Substantia nigra (tissue), 51 donors: ENCODE measurements at places on chromosomes 2 and 18.

GRCh38 chr18:25979369-25980040, 110.9 kb downstream of the SS18 start:
- DNase-seq, result no peak

DNA sequence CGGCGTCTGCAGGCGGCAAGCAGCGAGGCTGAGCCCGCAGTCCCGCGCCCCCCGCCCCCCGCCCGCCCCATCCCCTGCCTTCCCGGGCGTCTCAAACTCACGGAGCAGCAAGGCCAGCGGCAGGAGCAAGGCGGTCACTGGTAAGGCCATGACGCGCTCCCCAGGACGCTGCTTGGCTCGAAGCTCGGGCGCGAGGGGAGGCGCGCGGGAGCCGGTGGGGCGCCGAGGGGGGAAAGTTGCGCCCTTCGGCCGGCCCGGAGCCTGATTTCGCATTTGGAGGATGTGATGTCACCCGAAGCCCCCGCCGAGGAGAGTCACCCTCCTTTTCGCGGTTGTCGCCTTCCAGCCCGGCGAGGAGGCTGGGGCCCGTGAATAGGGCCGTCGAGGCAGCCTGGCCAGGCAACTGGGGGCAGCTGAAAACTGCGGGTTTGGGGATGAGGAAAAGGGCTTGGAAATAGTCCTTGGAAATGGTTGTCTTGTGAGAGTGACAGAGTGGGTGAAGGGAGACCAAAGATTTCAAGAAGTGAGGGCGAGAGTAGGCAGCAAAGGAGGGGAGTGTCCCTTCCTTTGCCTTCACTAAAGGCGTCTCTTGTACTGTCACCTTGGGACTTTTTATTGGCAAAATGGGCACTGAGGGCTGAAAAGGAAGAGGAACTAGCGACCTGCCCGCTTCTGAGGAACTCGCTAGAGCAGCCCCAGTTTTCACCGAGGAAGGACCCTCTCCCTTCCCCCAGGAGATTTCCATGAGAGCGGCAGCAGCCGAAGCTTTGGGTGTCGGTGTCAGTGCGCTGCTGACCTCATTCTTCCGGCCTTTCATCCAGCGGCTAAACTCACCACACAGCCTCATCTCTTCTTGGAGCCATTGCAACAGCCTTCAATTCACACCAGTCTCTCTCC, at the start of gene CD8A:
CD8A (minus strand) TSS at position 238 of the 897 bp plus-strand sequence; CDS start at position 150, 88 bp downstream.
- DNase-seq, result no peak

GRCh38 chr2:63853527-63854310, 12.0 kb downstream of the UGP2 start:
- no peak for DNase-seq

- no peak for DNase-seq
Measured at GRCh38 chr2:217538719-217539118, 464.1 kb downstream of the TNS1 start.

- DNase-seq, result no peak
Measured at GRCh38 chr18:10057894-10058791, 144.3 kb downstream of the VAPA start.

GRCh38 chr2:86225581-86225980, 26.3 kb downstream of the MRPL35 start:
- DNase-seq, result peak; percentile 22

DNA sequence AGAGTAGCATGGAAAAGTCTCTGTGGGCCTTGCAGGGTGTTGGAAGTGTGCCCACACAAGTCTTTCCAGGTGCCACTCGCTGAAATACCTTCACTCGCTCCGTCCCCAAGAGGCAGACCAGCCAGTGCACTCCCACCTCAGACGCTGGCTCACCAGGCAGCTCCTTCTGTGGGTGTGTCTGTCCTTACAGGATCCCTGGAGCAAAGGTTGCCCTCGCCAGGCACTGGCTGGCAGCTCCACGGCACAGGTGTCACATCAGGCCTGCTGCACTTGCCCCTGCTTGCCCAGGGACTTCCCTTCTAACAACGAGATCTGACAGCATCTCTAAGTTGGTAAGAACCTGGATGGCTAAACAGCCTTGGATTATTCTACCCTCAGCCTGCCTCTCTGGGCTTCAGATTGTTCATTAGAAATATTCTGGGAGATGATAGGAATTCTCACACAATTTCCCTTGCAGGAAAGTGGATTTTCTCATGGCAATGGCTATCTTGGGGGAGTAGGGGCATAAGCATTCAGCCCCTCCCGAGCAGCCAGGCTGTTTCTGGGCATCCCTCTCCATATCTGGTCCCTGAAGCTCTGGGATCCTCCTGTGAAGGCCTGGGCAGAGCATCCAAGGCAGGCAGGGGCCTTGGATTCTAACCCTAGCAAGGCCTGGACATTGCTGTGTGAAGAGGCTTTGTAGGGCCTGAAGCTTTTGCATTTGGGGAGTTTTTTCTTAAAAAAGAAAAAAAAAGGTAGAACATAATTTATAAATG, 262.1 kb downstream of the MYCN start:
- no peak for DNase-seq

GRCh38 chr18:6732952-6733351, 3.4 kb downstream of the ARHGAP28 start:
- no peak for DNase-seq

DNA sequence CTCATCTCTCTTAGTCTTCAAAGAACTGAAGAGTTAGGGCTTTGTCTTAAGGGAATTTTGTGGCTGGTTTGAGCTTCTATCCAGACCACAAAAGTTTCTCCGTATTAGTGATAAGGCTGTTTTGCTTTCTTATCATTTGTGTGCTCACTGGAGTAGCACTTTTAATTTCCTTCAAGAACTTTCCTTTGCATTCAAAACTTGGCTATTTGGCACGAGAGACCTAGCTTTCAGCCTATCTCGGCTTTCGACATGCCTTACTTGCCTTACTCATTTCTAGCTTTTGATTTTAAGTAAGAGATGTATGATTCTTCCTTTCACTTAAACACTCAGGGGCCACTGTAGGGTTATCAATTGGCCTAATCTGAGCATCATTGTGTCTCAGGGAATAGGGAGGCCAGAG, 29.9 kb downstream of the HDHD2 start:
- no peak for DNase-seq

GRCh38 chr2:199197448-199197847, 260.3 kb downstream of the SATB2 start:
- no peak for DNase-seq

- no peak for DNase-seq
Measured at GRCh38 chr2:40101131-40101575, 322.1 kb upstream of the THUMPD2 start.

DNA sequence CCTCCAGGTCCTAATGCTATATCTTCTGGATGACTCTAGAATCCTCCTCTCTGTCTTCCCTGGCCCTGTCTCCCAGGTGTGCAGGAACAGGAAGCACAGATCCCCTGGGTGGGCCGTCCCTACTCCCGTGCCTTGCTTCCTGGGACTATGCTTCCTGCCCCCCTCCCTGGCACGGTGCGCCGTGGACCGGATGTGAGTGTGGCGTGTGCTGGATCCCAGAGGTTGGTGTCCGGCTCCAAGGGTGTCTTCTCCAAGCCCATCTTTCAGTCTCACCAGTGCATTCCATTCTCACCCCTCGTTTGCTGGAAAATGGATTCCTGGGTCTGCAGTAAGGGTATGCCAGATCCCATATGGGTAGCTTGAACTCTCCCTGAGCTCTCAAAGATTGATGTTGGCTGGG, 144.4 kb upstream of the TWIST2 start:
- no peak for DNase-seq

DNA sequence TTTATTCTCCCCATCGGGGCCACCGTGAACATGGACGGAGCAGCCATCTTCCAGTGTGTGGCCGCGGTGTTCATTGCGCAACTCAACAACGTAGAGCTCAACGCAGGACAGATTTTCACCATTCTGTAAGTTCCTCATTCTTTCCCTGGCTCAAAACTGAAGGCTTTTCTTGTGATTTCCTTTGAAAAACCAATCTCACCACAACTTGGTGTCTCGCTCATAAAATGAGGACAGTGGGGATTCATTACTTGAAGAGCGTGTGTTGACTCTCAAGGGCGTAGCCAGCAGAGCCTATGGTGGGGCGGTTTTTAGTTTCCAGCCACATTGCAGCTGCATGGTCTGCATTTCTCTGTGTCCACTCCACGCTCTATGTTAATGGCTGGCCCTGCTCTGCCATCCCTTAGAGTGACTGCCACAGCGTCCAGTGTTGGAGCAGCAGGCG, 29.0 kb downstream of the SLC1A4 start:
- DNase-seq, result no peak

DNA sequence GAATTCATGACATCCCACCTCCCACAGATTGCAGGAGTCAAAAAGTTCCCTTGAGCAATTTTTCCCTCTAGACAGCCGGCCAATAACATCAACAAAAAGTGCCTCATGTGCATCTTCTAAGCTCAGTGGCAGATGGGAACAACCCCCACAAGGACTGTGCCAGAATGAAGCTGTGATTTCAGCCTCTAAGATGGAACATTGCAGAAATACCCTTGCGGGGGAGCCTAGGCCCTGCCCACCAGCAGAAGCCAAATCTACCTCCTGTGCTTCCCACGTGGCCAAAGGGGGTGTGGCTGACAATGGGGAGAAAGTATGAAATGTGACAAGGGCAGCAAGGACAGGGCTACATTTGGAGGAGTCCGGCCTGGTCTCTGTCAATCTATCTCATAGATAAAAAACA, 482.3 kb downstream of the TGIF1 start:
- no peak for DNase-seq

- DNase-seq, result no peak
Measured at GRCh38 chr2:29744976-29745375, 176.4 kb downstream of the ALK start.

DNA sequence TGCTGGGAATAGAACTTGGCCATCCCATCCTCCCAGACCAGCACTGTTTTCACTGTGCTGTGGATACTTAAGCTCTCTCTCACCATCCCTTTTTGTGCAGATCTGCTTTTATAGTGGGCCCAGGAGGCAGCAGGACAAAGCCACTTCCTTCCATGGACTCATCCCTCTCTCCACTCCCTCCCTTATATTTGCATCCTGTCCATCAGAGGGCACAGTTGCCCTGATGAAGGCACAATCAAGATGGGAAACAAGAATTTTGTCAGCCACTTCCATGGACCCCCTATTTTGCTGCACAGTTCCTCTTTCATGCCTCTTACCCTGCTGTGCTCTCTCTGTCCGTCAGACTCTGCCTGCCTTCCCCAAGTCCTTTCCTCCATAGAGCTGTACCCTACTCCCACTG, 338.7 kb downstream of the HRH4 start:
- DNase-seq, result no peak

GRCh38 chr2:72154386-72154975, 6.8 kb upstream of the CYP26B1 start:
- no peak for DNase-seq

DNA sequence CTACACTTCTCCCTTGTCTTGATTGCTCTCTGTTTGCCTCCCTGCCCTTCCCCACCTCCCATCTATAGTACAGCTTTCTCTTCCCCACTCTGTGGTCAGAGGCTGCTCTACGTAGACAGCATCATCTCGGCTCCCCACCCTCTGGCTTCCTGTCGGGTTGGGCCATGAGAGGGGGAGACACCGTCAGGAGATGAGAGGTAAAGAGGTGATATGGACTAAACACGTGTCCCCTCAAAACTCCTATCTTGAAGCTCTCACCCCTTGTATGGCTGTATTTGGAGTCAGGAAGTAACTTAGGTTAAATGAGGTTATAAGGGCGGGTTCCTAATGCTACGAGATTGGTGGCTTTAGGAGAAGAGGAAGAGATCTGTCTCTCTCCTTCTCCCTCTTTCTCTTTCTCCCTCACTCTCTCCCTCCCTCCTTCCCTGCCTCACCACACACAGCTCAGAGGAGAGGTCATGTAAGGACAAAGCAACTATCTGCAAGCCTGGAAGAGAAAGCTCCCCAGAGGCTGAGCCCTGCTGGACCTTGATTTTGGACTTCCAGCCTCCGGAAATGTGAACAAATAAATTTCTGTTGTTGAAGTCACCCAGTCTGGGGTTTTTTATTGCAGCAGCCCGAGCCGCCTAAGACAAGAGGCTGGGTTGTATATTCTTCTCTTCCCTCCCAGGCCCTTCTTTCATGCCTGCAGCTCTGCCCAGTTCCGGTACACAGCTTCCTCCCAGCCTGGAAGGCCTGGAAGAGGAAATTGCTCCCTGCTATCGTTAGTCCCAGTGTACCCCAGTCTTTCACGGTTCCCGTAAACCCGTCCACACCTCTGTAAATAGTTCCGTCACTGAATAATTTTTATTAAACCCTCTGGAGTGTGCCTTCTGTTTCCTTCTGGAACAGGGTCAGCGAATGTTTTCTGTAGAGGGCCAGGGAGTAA, 138.0 kb downstream of the AKAIN1 start:
- no peak for DNase-seq

- no peak for DNase-seq
Measured at GRCh38 chr18:31413137-31413536, 34.4 kb upstream of the DSG3 start.

- DNase-seq, result peak; percentile 27
Measured at GRCh38 chr2:172461591-172462372, 34.4 kb downstream of the ITGA6 start.

GRCh38 chr18:48303883-48304282, 105.3 kb downstream of the ZBTB7C start:
- no peak for DNase-seq

DNA sequence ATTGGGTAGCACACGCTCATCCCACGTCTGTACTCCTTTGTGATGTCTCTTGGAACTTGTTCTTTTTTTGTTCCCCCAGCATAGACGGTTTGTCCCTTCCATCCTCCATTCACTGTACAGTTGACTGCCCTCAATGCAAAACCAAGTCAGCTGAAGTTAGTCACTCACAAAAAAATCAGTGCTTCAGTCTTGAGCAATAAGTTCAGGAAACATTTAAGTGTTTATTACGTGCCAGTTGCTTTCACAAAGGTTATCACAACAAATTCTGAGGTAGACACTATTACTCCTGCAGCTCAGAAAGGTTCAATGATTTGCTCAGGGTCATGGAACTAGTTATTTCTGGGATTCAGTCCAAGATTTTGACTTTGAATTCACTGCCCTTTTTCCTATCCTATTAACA, 102.2 kb downstream of the PDE1A start:
- no peak for DNase-seq

DNA sequence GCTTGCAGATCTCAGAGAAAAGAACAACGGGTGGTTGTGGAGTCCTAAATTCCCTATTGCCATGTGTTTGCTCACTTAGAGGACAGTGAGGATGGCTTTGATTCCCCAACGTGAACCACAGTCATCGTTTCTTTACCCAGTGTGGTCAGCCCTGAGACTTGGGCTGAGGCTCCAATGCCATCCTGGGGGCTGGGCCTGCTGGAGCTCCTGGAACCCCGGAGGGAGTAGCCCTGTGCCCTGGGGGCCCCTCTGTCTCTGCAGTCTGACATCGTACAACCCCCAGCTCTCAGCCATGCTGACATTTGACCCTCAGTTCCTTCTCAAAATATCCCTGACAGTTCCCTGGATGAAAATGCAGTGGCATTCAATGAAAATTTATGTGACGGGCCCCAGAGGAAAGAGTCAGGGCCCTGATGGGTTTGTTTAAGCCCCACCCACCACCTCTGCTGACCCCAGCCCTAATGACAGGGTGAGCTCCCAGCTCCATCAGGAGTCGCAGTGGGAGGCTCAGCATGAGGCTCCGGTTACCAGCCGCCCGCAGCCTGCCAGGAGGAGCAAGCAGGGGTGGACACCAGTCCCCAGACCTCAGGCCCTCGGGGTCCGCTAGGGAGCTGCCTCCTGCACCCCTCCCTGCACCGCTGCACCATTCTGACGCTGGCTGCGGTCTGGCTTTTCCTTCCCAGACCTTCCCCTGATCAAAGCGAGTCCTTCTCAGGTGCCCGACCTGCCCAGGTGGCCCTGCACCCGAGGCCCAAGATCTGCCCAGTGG, 120.9 kb downstream of the TWIST2 start:
- DNase-seq, result no peak

GRCh38 chr2:9021563-9022211, 18.2 kb upstream of the MBOAT2 start:
- no peak for DNase-seq

GRCh38 chr2:179250095-179250494, 14.5 kb downstream of the SESTD1 start:
- DNase-seq, result no peak

- no peak for DNase-seq
Measured at GRCh38 chr2:43759195-43759594, 14.6 kb upstream of the DYNC2LI1 start.
